ENCODE measurements at places on chromosomes 7 and 10. TPM values are rescaled to one million over a fixed set of nuclear protein-coding genes. Genes with fewer than 3 reads are reported as not detected.

Gene MYH16
- polyA plus RNA-seq: 0.09 TPM

Gene ITGB8
- polyA plus RNA-seq: 0.04 TPM

Gene TAS2R60
- not detected for polyA plus RNA-seq

Gene ALOX5
- 1.6 TPM for polyA plus RNA-seq

Gene ZNF488
- 0.04 TPM for polyA plus RNA-seq

Gene RAB19
- polyA plus RNA-seq: not detected

Gene SYT15
- polyA plus RNA-seq: 0.36 TPM

Gene SMKR1
- 1.8 TPM for polyA plus RNA-seq

Gene MUC12
- polyA plus RNA-seq: 0.73 TPM

Gene PLCE1
- polyA plus RNA-seq: not detected

Gene GPR22
- polyA plus RNA-seq: not detected

Gene LRRC18
- polyA plus RNA-seq: not detected

Gene TRIL
- polyA plus RNA-seq: not detected

Gene RELN
- 23.6 TPM for polyA plus RNA-seq

Gene ZNF804B
- polyA plus RNA-seq: not detected

Gene CDHR1
- polyA plus RNA-seq: 0.46 TPM

All from K562 (cell line).